ENCODE measurements at places on chromosomes 2 and 18. TPM values are rescaled to one million over a fixed set of nuclear protein-coding genes. Genes with fewer than 3 reads are reported as not detected.

PARD3B gene
- polyA plus RNA-seq, result 14.0 TPM

DNA sequence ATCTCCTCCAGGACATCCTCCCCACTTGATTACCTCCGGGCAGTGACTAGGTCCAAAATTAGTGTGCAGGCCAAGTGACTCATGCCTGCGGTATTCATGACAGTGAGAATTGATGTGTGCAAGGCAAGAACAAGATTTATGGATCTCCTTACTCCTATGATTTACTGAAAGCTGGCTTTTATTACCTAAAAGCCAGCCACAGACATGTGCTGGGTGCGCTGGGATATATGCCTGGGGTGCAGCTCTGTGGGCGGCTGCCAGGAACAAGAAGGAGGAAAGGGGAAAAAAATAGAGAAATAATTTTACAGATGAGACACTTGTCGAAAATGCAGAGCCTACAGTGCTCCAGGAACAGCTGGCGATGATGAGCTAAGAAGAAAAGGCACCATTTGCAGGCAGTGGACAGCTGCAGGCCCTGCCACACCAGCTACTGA lies 359.3 kb downstream of the CMPK2 start:
- no peak for DNase-seq

- no peak for DNase-seq
Observed at GRCh38 chr18:28208268-28208667, 31.3 kb upstream of the CDH2 start.

GRCh38 chr2:65877331-65878010 lies 445.1 kb upstream of the SPRED2 start:
- DNase-seq, result no peak

GRCh38 chr2:233105930-233106329 lies 45.8 kb downstream of the INPP5D start:
- no peak for DNase-seq

DNA sequence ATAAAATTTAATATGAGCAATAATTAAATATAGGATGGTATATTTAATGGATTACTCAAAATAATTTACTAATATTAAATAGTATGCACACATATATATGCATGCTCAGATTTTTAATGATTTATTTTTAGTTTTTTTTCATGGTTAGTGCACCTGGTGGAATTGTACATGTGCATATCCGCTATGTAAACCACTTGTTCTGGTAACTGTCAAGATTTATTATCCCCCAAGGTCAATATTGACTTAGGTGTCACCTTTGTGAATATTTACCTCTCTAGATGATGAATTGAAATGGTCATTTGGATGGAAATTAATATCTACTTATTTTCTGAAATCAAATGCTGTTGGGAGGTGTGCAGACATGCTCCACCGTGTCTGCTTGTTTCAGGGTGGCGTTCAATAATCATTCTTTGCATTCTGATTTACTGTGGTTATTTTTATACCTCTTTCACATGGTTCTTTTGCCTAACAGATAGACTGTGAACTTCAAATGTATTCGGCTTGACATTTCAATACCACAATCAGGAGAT lies 14.7 kb downstream of the CNTNAP5 start:
- no peak for DNase-seq

Data from large intestine (tissue), 12 donors.